ENCODE measurements at places on chromosomes 7 and 10. TPM values are rescaled to one million over a fixed set of nuclear protein-coding genes. Genes with fewer than 3 reads are reported as not detected.

- H3K4me3 ChIP-seq = no peak overlapping the region
- peaks cover 3% of the 10 kb centered on the region for H3K27me3 ChIP-seq
- no peaks in the 10 kb centered on the region for H3K36me3 ChIP-seq
- ATAC-seq = no peak
- no peaks in the 10 kb centered on the region for H3K4me1 ChIP-seq
These were observed 1360.1 kb upstream of the CELF2 start for GRCh38 chr10:9657530-9657929.

DNA sequence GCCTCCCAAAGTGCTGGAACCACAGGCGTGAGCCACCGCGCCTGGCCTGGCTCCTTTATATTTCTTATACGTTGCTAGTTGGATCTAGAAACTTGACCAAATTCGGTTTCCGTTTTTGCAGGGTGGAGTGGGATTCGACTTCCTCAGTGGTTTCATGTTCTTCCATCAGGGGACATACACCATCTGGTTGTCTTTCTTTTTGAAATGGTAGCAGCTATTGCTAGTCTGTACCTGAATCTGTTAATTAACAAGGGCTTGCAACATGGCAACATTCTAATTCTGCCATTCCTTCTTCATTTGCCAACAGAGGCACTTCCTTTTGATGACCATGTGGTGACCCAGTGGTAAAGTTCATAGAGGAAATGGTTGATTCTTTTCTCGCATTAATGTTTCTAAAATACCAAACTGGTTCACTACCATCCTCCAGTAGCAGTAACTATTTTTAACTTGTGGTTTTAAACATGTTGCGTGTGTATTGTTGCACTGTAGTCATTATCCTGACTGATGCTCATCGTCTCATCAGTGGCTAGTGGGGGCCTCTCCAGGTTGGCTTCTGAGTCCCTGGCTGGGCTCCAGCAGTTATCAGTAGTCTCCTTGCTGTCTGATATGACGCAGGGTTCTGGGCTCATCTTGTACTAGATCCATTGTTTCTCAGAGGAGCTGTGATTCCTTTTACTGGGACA, 159.2 kb downstream of the RGS10 start:
- peak; percentile 21 for ATAC-seq
- H3K36me3 ChIP-seq = peaks cover 4% of the 10 kb centered on the region
- peaks cover 4% of the 10 kb centered on the region for H3K4me1 ChIP-seq
- no peaks in the 10 kb centered on the region for H3K27me3 ChIP-seq
- H3K27ac ChIP-seq = no peak overlapping the region

DNA sequence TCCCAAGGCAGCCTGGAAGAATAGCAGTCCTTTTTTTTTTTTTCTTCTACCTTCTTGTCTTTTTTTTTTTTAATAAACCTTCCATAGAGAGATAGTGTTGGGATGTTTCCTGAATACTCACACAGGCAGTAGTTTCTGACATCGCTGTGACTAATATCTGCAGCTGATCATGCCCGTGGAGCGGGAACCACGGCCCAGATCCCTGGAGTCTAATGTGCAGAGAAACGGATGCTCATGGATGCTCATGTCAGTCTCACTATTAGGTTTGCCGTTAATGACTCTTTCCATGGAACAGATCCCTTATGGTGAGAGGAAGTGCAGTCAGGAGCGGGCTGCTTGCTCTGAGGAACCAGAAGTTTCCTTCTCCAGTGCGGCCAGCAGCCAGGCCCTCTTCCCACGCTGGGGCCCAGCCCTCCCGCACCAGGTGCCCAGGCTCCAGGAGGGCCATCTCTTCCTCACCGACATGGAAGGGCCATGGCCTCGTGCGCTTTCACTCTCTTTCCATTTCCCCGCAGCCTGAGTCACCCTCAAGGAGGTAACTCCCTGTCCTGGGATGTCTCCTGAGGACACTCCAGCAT, 132.5 kb downstream of the WDR37 start:
- peaks cover 5% of the 10 kb centered on the region for H3K4me1 ChIP-seq
- H3K4me3 ChIP-seq = no peak overlapping the region
- no peak overlapping the region for H3K27ac ChIP-seq

PRSS37 gene
- total RNA-seq = not detected

DNA sequence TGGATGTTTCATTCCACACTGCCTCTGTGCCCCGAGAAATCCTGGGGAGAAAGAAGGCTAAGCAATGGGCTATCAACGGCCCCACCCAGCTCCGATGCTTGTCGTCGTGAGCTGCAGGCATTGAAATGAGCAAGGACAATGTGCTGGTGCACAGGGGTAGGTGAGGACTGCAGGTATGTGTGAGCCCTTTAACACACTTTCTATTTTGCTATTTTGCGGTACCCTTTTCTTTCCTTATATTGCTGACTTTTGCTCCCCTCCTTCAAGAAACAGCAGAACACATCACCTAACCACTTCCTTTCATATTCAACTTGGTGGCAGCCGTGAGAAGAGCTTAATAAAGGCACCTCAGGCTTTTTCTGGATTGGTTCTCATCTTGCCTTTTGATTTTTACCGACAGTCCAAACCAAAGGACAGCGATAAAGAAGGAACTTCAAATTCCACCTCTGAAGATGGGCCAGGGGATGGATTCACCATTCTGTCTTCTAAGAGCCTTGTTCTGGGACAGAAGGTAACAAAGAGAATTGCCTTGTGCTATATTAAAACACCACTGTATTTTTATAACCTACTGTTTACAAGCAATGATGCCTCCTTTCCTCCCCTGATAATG, 39.2 kb downstream of the AIFM2 start:
- peak; percentile 88 for ATAC-seq
- H3K27me3 ChIP-seq = no peaks in the 10 kb centered on the region
- peaks cover 8% of the 10 kb centered on the region for H3K36me3 ChIP-seq
- H3K4me1 ChIP-seq = peaks cover 29% of the 10 kb centered on the region

DNA sequence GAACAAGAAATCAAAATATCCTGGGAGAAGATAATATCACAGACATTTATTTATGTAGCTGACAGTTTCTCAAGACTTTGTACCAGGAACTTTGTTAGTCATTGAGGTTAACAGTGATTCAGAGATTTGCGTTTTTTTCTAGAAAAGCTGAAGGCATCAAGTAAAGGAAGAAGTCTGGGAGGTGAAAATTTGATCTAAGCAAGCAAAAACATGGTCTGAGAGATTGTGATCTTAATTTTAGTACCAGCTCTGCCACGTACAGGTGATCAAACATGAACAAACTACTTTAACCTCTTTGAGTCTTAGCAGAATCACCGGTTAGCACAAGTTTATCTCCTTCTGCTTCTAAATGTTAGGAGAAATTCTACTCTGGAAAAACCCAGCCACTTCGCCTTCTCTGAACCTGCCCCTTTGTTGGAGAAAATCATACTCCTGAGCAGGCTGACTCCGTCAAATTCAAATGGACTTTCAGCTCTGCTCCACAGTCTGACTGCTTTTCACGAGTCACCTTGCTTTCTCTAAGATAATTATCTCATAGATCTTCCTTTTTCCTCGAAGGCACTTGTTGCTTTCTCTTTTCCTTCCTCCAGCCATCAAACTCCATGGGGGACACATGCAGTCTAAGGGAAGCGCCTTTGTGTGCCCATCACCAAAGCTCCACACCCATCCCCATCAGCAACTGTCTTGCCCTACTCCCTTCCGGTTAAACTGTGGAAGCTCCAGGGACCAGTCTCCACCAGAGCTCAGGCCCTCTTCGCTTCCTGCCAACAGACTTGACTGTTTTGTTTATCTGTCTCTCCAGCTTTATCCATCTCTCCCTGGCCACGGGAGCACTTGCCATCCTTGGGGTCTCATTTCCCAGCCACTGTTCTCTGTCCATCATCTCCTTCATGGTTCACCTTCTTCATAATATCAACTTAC, 86.3 kb downstream of the PRKCQ start:
- no peaks in the 10 kb centered on the region for H3K27me3 ChIP-seq
- H3K4me3 ChIP-seq = no peak overlapping the region
- H3K27ac ChIP-seq = no peak overlapping the region
- H3K36me3 ChIP-seq = no peaks in the 10 kb centered on the region

GRCh38 chr7:120733835-120734234, 124.1 kb downstream of the TSPAN12 start:
- H3K27ac ChIP-seq = no peak overlapping the region
- H3K4me3 ChIP-seq = no peak overlapping the region
- peaks cover 26% of the 10 kb centered on the region for H3K27me3 ChIP-seq
- ATAC-seq = no peak

DNA sequence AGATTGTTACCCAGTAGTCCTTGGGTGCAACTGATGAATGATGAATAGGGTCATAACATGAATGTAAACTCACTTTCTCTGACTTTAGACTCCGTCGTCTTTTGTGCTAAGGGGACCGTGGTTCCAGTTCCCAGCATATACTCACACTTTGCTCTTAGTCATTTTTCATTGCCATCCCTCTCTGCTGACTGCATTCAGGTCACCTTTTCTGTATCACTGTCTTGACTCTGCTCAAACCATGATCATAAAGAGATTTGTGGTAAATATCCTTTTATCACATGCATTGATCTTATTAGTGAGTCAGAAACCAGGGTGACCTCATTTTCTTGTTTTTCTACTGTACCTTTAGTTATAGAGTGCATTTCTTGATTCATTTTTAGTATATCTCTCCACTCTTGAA, 141.1 kb upstream of the AGR3 start:
- peak overlapping the region; percentile 43 for H3K4me3 ChIP-seq
- H3K36me3 ChIP-seq = no peaks in the 10 kb centered on the region
- peak; percentile 99 for ATAC-seq
- peaks cover 12% of the 10 kb centered on the region for H3K4me1 ChIP-seq
- no peaks in the 10 kb centered on the region for H3K27me3 ChIP-seq

TES gene
- 57.6 TPM for total RNA-seq

- no peak for ATAC-seq
- H3K27me3 ChIP-seq = no peaks in the 10 kb centered on the region
- no peaks in the 10 kb centered on the region for H3K4me1 ChIP-seq
- no peaks in the 10 kb centered on the region for H3K36me3 ChIP-seq
- no peak overlapping the region for H3K4me3 ChIP-seq
These were observed 992.2 kb downstream of the PCDH15 start for GRCh38 chr10:53808677-53809372.

CLDN12 gene
- total RNA-seq = 11.0 TPM

CYP3A4 gene
- total RNA-seq = not detected

ZNF117 gene
- 1.8 TPM for total RNA-seq

SYT15 gene
- 0.56 TPM for total RNA-seq

GRCh38 chr7:158573310-158573709, 14.3 kb downstream of the PTPRN2 start:
- no peaks in the 10 kb centered on the region for H3K36me3 ChIP-seq
- no peak overlapping the region for H3K4me3 ChIP-seq
- peaks cover 13% of the 10 kb centered on the region for H3K27me3 ChIP-seq
- no peak for ATAC-seq
- H3K27ac ChIP-seq = no peak overlapping the region

DNA sequence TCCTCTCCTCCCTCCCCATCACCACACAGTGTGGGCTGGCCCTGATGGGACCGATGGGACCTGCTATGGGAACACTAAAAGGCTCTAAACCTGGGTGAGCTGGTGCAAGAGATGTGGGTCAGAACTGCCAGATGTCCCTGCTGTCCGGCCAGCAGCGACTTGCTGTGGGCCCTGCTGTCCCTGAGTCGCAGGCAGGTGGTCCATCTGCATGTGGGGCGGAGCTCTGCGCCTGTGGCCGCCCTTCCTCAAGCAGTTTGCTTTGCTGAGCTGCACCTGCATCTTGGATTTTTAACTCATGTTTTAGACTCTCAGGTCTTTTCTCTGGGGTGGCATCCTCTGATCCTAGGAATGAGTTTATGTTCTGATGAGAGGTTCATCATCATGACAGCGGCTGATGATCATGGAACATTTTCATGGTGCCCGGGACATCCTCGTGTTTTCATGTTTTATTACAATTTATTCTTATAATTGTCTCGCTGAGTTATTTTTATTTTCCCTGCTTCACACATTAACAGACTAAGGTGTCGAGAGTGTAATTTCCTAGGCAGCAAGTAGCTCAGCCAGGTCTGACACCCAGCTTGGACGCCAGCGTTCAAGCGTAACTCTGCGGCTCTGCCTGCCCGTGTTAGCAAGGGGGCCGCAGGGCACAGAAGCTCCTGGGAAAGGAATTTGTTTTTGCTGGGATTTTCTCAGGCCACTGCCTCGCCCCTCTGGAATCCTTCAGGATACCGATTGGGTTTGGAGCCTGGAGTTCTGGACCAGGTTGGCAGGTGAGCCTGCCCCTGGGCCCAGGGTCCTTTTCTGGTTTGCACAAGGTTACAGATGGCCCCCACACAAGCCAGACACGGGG, 615.2 kb upstream of the FOXK1 start:
- no peak overlapping the region for H3K4me3 ChIP-seq
- no peaks in the 10 kb centered on the region for H3K4me1 ChIP-seq
- no peaks in the 10 kb centered on the region for H3K27me3 ChIP-seq
- no peak for ATAC-seq

NCF1 gene
- total RNA-seq = 2.2 TPM

DNA sequence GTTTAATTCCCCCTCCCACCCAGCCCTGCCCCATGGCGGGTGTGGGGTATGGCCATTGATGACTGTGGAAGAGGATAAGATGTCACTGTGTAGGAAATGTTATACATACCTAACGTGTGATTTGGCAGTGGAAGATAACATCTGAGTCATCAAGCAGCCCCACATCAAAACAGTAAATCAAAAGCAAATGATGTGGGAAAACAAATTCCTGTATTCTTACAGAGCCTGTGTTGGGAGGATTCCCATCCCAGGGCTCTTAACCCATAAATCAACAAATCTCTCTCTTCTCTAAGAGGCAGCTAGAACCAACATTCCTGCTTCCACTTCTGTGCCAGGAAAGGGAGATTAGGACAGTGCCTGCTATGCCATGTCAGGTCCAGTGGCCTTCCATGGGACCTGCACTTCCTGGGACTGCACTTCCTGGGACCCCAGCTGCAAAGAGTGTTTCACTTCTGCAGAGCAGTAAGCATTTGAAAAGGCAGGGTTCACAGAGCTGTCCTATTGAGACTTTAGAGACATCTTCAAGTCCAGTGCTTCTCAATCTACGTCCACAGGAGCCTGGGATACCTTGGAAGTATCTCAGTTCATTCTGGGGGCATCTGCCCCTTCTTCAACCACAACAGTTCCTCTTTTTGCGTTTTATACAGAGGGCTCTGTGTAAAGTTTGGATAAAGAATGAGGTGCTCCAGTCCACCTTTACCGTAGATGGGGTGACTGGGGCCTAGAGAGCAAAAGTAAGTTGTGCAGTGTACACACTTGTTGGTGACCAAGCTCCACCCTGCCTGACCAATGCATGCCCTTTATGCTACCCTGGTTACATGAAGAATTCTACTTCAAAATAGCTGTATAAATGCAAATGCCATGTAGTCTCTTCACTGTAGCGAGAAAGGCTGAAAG, 45.7 kb downstream of the ATXN7L1 start:
- no peaks in the 10 kb centered on the region for H3K27me3 ChIP-seq
- no peak overlapping the region for H3K27ac ChIP-seq
- H3K4me3 ChIP-seq = no peak overlapping the region
- no peaks in the 10 kb centered on the region for H3K36me3 ChIP-seq
- peak; percentile 51 for ATAC-seq

DNA sequence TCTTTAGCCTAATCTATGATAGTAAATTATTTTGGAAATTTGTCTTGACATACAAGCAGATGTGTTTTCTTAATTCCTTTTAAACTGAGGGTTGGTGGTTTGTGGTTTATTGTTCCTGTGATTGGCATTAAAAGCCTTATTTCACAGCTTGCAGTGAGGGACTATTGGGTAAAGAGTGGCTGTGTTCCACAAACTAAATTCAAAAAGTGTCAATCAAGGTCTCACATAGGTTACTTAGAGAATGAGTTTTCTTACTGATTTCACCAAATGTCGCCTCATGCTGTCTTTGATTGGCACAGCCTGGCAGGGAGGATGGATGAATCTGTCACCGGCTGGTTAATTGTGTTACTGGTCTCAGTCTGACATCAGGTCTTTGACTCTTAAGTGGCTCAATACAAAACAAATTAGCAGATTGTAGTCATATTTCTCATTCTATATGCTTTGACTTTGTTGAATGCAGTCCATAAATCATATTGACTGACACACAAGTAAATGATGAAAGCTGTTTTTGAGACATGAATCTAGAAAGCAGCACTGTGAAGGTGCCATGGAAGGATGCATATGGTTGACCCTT, 66.8 kb upstream of the CYP26C1 start:
- H3K4me1 ChIP-seq = peaks cover 7% of the 10 kb centered on the region
- H3K36me3 ChIP-seq = no peaks in the 10 kb centered on the region
- ATAC-seq = peak; percentile 41

ATG9B gene
- total RNA-seq = 2.9 TPM

All from activated T-helper 17 cell treated with anti-CD3 and anti-CD28 coated beads, Interleukin-2, amount 50 U/mL, for 72 hours (primary cell).